ENCODE measurements at places on chromosomes 5 and 9.
A peak's percentile ranks its signal among the peaks of the same experiment; 100 is the strongest.

DNA sequence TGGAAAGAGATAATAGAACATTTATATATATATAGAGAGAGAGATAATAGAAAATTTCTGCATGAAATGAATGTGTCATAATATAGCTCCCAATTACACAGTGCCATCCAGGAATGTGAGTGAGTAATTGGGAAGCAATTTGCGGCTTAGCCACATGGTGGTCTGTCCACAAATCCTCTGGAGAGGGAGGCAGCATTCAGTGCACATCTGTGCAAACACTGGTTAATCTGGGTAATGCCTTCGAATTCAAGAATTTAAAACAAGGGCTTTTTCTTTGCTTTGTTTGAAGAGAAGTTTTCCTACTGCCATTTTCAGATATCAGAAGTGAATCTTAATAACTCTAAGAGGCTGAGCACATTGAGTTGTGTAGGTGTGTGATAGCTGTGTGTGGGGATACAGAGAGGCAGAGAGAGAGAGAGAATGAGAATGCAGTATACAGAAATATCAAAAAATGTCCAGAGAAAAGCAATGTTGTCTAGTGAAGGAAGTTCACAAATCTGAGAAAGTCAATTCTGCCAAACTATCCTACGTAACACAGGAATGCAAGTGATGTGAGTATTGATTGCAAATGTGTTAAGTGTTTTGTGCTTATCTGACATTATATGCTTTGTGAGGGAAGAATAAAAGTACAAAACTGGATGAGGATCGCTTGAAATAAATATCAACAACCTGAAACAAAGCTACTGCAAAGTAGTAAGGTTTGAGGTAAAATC, 134.6 kb downstream of the EDIL3 start:
- no peak for DNase-seq

- no peak for DNase-seq
These were observed 3.7 kb upstream of the ROR2 start for GRCh38 chr9:91953718-91954117.

DNA sequence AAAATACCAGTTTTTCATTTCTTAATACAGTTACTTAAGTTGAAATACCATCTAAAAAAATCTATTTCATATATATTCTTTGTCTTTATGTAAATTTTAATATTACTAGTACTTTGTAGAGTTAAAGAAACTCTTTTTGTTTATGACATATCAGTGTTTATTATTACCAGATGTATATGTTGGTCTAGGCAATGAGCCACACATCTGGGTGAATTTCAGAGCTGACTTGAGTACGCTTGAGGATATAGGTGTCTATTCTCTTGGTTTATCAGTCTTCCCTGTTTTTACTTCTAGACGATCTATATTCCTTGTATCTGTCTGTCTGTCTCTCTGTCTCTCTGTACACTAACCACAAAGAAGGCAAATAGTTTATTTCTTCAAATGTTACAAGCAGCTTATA, 2.9 kb downstream of the SMAD5 start:
- no peak for DNase-seq

DNA sequence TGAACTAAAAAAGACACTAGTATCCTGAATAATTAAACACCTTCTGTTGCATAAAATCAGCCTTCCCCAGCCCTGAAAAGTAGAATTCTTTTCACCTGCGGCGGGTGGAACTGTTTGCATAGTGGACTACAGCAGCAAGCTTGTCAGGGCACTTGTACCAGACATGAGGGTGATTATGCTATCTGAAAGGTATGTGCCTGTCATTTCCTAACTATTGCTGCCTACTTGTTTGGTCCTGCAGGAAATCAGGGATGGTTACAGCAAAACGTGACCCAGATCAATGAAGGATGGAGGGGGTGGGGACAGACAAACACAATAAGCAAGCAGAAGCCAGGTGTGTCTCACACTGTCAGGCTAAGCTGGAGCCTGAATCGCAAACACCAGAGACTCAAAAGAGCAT, 385.6 kb downstream of the MLLT3 start:
- no peak for DNase-seq

DNA sequence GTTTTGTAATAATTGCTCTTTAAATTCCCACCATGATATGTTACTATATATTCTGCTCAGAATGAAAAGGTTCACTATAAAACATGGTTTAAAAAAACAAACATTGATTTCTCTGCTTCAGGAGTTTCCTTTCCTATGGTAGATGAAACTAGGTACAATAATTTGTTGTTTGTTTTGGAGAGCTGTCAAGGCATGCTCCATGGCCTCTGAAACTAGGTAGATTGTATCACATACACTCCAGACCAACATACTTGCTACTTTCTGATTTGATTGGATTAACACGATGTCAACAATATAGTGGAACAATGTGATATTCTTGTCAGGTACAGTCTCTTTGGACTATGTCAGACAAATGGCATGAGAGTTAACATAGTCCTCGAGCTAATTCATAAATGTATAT, 452.7 kb upstream of the CDH9 start:
- no peak for DNase-seq

- DNase-seq: no peak
These were observed 31.2 kb downstream of the AMBP start for GRCh38 chr9:114046875-114047274.

- no peak for DNase-seq
These were observed 2.0 kb upstream of the SPATA31E1 start for GRCh38 chr9:87880683-87881082.

DNA sequence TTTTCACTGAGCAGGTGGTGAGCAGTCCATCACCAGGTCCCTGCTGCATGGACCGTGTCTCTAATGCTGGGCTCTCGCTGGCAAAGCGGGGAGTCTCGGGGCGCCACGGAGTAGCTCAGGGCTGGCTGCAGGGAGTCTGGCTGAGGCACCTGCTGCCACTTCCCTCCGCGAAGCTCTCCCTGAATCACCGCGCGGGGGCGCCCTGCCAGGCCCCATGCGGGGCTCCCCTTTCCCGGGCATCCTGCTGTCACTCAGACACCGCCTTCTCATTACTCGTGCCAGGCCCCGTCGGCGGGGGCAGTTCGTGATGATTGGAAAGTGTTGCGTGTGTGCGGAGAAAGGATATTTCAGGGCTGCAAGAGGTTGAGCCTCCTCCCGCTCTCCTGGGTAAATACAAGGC, 335.8 kb downstream of the IRX2 start:
- no peak for DNase-seq

DNA sequence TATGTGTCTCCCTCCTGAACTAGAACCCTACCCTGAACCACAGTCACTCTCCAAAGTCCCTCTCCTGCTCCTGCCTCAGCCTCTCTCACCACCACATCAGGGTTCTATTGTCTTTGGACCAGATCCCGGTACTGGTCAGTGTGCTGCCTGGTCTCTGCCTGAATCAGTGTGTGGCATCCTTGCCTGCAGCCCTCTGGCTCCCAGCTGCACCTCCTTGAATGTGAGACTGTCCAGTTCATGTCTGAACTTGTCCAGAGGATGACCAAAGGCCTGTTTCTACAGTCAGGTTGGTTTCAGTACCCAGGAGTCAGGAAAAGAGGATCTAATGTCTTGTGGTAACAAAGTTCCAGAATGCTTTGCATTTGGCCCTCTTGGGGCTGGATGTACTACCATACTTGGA, 76.8 kb upstream of the RANBP3L start:
- DNase-seq: no peak

GRCh38 chr9:130345897-130346385, 80.4 kb downstream of the HMCN2 start:
- no peak for DNase-seq

GRCh38 chr9:1055166-1055565, 5.0 kb downstream of the DMRT2 start:
- no peak for DNase-seq

GRCh38 chr5:79630444-79630843, 18.2 kb downstream of the TENT2 start:
- DNase-seq: no peak

DNA sequence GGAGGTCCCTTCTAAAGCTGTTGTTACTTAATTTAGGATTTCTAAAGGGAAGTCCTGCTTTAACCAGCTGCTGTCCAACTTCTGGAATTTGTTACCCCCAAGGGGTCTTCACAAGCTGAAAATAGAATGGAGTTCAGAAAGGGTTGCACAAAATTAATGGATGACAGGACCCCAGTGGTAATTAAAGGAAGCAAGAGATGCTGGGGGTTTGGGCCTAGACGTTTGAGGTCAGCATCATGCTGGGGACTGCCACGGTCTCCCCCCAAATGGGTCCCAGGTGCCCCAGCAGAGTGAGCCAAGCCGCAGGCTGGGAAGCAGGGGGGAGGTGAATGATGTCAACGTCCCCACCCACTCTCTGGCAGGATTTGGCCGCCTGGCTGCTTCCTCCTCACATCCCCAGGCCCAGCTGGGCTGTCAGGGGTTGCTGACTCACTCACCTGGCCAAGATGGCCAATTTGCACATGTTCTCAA, 97.5 kb upstream of the ARAP3 start:
- DNase-seq: no peak

DNA sequence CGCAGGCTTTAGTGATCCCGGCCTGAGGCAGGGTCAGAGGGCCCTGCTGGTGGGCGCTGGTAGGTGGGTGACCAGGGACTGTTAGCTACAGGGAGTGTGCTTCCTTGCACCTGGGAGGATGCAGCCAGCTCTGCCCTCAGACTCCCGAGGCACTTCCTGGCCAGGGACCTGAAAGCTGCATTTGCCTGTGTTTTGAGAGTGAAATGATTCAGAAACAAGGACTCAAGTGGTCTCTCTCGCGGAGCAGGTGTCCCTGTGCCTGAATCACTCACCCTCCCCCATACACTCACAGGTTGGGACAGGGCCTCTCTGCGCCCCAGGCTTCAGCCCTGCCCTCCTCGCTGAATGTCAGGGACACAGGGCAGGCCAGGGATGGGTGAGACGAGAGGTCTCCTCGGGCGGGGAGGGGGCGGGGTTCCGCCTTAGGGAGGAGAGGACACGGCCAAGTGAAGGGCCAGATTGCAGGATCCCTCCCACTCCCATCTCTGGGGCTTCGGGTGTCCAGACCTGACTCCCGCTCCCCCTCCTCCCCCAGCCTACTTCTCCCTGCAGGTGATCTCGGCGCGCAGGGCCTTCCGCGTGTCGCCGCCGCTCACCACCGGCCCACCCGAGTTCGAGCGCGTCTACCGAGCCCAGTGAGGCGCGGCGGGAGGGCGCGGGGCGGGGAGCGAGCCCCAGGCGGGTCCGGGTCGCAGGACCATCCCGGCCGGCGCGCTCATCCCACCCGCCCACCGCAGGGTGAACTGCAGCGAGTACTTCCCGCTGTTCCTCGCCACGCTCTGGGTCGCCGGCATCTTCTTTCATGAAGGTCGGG, 1.5 kb downstream of the LTC4S start:
- DNase-seq: no peak

DNA sequence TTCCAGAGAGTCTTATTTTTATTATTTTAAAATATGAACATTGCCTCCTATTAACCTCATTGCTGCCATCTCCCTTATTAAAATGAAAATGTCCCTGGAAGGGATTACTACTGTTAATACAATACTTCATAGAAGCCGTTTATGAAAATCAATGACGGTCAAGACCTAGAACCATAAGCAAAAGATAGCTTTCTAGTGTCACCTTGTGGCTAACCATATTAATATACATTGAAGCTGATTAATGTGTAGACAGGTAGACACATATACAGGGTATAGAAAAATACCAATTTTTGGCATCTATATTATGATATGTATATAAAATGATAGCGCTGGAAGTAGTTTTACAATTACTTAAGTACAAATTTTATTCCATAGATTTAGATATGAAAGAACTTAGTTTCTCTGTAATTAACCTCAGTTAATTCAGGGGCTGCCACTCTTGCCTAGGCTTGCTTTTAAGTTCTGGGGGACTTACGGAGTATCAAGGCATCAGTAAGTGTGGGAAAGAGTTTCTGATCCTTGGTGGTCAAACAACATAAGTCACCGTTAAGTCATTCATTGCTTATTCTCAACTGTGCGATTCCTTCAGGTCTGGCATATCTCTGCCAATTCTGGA, 2.5 kb upstream of the YTHDC2 start:
- no peak for DNase-seq

DNA sequence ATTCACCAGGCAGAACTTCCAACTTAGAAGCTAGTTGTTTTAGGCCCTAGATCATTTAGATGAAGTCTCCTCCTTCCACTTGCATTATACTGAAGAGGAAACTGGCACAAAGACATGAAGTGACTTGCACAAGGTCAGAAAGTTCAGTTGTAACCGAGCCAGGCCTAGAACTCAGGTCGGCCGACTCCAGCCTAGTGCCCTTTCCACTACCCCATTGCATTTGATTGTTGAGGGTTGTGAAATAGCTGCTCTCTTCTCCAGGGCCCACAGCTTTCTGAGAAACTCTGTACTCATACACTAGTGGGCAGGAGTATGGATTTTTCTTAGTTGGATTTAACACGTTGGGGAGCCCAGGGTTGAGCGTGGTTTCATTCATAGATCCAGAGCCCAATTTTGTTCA, 5.6 kb downstream of the ZNF462 start:
- DNase-seq: no peak

GRCh38 chr9:16817002-16817401, 53.5 kb downstream of the BNC2 start:
- no peak for DNase-seq

- DNase-seq: no peak
These were observed 15.2 kb upstream of the RHOBTB3 start for GRCh38 chr5:95715799-95716461.

GRCh38 chr5:17004441-17005106, 68.5 kb upstream of the MYO10 start:
- no peak for DNase-seq

- no peak for DNase-seq
These were observed 2.8 kb upstream of the ECM2 start for GRCh38 chr9:92538541-92538940.

DNA sequence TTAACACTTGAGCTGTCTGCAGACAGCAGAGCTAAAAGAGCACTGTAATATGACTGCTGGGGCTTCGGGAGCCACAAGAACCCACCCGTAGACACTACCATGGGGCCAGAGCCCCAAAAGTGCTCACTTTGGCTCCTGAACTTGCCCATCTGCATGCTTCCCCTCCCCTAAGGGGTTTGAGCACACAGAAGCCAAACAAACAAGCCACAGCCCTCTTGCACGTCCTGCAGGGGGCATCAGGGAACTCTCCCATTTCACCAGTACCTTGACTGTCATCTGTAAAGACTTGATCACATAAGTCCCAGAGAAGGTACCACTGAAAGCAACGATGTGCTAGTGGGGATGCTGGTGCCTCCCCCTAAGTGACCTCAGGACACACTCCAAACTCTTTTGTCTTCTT, 681.8 kb downstream of the SEMA5A start:
- DNase-seq: no peak

GRCh38 chr5:99060306-99061261, 131.8 kb upstream of the CHD1 start:
- DNase-seq: peak; percentile 79

GRCh38 chr9:81748091-81748490, 58.7 kb upstream of the TLE1 start:
- DNase-seq: no peak

GRCh38 chr5:175825893-175826292, 45.5 kb upstream of the CPLX2 start:
- no peak for DNase-seq

GRCh38 chr9:86340356-86341006, 13.7 kb downstream of the TUT7 start:
- no peak for DNase-seq

GRCh38 chr5:132447196-132447595, 43.4 kb downstream of the IRF1 start:
- DNase-seq: no peak

- DNase-seq: no peak
These were observed 5.7 kb downstream of the RAPGEF1 start for GRCh38 chr9:131734165-131734610.

Data from activated CD8-positive, alpha-beta memory T cell treated with anti-CD3 and anti-CD28 coated beads for 48 hours (primary cell).